ENCODE measurements at places on chromosomes 13 and 19.

DNA sequence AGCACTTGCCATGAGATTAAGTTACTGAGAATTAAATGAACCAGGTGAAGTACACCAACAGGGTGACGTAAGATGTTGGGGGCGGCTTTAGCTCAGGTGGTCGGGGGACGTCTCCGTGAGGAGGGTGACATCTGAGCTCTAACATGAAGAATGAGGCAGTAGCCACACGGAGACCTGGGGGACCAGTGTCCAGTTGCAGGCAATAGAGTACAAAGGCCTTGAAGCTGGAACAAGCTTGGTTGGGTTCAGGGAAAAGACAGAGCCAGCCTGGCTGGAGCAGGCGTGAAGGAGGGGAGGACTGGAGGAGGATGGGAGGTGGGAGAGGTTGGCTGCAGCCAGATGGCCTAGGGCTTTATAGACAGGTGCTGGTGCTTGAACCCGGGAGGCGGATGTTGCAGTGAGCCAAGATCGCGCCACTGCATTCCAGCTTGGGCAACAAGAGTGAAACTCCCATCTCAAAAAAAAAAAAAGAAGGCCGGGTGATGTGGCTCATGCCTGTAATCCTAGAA is 1.6 kb downstream of the SPINT2 start:
- DNase-seq, result no peak

DNA sequence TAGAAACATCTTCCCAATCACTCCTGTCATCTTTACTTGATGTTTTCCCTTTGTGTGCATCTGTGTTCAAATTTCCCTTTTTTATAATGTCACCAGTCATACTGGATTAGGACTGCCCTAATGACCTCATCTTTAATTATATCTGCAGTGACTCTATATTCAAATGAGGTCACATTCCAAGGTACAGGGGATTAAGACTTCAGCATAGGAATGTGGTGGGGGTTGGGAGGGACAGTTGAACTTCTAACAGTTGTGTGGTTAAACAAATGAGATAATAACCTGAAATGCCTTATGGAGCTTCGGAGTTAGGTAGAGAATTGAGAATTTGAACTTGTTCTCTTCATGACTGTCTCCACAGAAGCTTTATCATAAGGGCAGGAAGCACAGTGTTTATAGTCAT is 23.0 kb downstream of the PAN3 start:
- DNase-seq, result no peak

DNA sequence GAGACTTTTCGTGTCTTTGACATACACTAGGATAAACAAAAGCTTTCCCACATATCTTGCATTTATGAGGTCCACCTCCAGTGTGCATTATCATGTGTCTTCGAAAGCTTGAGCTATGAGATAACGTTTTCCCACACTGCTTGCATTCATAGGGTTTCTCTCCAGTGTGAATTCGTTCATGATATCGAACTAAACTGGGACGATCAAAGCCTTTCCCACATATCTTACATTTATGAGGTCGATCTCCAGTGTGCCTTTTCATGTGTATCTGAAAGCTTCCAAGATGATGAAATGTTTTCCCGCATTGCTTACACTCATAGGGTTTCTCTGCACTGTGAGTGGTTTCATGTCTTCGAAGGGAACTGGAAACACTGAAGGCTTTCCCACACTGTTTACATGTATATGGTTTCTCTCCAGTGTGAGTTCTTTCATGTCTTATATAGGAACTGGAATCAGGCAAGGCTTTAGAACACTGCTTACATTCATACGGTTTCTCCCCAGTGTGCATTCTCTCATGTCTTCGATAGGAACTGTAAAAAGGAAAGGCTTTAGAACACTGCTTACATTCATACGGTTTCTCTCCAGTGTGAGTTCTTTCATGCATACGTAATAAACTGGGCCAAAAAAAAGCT is 14.5 kb downstream of the ZNF563 start:
- no peak for DNase-seq

- no peak for DNase-seq
Observed at GRCh38 chr13:99374169-99374991, 67.2 kb upstream of the GPR183 start.

- no peak for DNase-seq
Observed at GRCh38 chr13:84655677-84656076, 773.4 kb upstream of the SLITRK1 start.

DNA sequence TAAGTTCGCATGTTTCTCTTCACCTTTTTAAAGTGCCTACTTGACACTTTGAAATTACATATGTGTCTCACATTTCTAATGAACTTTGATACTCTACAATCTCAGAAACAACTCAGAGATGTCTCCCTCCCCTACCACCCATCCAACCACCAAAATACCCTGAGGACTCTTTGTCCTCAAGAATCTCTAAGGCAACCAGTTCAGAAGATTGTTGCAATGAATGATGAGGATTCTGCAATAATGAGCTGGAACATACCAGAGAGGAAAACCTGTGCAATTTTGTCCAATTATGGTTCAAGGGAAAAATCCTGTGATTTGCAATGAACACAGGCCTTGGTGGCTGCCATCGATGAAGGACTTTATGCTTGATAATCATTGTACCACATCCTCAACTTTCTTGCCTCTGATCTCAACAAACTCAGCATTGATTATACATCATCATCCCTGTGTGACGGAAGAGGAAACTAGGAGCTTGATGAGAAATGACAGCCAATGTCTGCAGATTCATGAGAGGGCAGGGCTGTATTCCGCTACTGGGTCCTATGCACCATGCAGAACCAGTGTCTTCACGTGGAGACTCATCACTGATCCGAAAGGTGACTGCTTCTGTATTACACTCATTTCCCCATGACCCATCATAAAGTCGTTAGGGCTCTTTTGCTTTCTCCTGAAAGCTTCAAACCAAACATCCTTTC is 1.1 kb downstream of the FPR1 start:
- DNase-seq, result no peak

GRCh38 chr13:66138172-66138811 is 1091.8 kb downstream of the PCDH9 start:
- no peak for DNase-seq

DNA sequence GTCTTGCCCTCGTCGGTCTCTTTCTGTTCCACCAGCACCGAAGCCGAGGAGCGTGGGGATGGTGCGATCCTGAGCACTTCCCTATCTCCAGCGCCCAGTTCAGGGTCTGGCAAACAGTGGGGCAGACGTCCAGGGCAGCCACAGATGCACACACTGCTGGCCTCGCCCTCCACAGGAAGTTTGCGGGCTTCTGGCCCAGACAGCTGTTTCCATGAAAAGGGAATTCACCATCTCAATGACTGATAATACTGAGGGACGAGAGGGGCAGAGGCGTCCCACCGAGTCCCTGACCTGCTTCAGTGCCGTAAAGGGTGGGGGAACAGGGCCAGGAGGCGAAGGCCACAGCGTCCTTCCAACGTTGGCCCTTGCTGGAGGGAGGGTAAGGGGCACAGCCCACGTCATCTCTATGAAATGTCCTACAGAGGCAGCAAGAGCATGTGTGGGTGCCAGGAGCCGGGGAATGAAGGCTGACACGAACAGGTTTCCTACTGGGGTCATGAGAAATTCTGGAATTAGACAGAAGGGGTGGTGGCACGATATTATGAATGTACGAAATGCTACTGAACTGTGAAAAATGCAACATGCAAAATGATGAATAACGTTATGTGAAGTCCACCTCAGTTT is 19.5 kb downstream of the SHC2 start:
- DNase-seq, result no peak

All from fibroblast of skin of left biceps (primary cell).